ENCODE measurements at places on chromosomes 5 and 9.

- DNase-seq: no peak
Measured at GRCh38 chr9:111298731-111299598, 31.1 kb downstream of the OR2K2 start.

DNA sequence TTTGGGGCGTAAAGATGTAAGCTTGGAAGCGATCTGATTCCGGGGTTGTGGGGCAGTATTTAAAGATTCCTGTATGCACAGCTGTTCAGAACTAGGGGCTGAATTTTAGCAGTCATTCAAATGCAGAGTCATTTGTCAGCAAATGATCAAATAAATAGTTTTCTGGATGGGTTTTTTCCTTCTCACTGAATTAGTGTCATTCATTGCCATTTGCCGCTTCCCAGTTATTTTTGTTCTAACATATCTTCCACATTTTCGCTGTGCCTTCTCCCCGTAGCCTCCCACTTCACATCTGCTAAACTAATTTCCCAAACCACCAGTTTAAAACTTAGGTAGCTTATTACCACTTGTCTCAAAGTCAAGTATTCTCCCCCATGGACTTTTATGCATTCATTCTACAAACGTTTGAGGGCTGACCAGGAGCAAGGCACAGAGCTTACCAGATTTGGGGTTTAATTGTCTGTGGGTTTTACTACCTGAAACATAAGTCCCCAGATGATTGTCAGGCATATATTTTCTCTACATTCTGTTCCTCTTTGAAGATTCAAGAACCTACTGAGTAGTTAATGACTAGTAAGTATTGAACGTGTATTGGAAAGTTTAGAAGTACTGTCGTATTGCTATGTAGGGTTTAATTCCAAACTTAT lies 41.3 kb upstream of the CKMT2 start:
- no peak for DNase-seq

DNA sequence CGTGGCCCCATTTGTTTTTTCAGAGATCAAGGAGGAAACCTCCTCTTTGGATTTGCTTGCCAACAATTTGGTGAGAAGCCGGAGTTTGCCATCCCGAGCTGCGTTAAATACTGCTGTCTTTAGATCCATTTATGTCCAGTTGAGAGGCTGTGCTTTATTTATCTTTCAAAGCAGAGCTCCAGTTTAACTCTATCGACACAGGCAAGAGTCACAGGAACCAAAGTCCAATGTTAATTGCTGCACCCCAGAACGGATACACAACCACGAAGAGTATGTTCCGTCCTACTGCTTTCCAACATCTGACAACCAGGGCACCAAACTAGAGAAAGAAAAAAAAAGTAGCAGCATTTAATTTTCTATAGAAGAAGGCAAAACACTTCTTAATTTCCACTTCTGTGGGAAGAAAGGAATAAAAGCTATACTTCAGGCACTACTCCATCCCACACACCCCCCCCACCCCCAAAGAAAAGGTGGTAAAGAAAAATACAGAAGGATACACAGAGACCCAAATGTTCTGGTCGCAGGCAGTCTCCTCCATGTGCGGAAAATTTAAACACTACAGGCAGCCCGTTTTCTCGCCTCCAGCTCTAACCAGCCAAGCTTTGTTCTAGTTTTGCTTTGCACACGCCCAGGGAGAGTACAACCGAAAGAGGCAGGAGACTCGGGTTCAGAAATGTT lies 1.1 kb downstream of the FEM1C start:
- DNase-seq: no peak

DNA sequence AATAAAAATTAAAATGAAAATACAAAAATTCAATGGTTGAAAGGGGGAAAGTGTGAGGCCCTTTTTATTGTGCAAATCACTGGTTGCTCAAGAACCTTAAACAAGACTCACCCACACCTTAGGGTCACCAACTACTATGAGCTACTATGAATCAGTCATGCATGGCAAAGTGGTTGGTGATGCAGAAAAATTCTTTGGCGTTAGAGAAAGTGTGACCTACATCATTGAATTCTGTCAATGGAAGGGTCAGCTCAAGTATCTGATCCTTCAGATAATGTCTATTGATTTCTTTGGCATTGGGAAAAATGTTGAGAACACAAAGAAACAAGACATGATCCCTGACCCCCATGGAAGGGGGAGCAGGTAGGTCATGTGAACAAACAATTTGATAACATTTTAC lies 149.7 kb upstream of the ADCY2 start:
- DNase-seq: no peak

DNA sequence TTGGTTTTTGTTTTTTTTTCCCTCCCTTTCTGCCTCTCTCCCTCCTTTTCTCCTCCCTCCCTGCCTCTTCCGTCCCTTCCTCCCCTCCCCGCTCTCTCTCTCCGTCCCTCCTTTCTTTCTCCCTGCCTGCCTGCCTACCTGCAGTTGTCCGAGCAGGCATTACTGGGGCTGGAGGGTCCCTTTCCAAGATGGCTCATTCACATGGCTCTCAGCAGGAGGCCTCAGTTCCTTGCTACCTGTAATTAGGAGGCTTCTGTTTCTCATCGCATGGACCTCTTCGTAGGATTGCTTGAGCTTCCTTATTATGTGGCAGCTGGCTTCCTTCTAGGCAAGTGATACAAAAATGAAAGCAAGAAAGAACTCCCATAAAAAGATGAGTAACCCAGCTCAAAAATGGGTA lies 8.0 kb downstream of the RGS3 start:
- peak; percentile 16 for DNase-seq

DNA sequence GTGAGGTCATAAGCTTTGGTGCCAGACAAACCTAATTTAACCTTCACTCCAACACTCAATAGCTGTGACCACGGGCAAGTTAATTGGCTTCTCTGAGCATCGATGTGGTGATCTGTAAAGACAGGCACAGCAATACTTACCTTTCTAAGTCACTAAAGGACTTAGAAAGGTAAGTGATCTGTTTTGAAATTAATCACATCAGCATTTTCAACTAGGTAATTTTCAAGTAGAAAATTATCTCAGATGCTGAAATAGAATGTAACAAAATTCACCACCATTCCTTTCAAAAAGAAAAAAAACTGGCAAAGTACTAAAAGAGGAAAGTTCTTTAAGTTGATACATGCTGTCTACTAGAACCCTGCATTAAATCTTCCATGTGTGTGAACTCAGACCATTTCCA lies 354.5 kb downstream of the ICE1 start:
- DNase-seq: no peak

GRCh38 chr5:73267766-73268435 lies 94.9 kb downstream of the TMEM174 start:
- DNase-seq: no peak

GRCh38 chr5:38782180-38782835 lies 63.5 kb upstream of the OSMR start:
- DNase-seq: no peak

DNA sequence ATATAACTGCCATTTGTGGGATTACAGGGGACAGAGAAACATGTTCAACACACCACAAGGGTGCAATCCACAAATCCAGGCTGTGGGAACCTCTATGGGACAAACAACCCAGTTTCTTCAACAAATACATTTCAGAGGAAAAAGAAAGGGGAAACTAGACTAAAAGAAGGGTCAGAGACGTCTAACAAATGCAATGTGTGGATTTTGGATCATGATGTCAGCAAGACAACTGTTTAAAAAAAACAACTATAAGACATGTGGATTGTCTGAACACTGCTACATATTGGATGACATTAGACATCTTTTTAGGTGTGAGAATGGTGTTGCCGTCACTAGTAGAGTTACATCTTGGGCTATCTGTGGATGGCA lies 3.9 kb upstream of the RALGDS start:
- no peak for DNase-seq

DNA sequence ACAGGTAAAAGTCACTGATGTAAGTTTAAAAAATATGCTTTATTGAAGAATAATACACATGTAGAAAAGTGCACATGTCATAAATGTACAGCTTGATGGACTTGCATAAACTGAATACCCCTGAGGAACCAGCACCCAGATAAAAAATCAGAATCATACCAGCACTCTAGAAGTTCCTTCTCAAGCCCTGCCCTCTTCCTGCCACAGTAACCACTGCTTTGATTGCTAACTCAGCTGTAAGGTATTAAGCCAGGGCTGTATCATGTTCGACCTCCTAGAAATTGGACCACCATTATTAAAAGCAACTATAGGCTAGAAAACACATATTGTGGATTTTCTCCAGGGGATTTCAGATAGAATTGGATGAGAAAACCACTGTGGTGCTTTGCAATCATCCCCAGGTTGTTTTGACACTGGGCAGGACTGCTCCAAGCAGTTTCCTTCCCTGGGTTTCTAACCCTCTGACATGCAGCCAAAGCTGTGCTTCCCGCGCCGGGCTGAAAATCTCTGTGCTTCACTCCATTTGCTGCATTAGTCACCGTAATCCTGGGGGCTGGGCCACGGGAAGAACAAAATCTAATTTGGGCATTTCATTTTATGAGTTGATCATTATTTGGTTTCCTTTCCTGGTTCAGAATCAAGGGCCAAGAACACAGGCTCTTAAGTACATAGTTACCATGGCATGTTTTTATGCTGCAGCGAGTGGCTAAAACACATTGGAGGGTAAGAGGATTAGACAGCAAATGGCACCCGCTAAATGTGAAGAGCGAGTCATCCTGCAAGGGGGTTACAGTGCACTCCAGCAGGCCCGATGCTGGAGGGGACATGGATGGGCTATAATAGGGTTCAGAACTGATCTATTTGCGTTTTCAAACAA lies 139.4 kb upstream of the IL12B start:
- DNase-seq: no peak

DNA sequence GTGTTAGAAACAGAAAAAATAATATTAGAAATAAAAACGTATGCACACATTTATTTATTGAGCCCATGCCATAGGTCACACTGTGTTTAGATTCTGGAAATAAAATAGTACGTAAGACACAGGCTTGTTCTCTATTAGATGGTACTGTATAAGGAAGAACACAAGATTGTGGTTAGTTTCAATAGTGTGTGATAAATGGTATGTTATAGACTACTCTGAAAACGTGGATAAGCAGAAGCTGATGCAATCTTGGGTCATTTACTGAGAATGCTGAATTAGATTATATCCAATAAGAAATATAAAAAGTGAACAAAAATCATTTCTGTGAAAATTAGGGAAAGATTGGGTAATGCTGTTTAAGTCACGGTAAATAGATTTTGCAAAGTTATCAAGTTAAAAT lies 1456.4 kb upstream of the ACO1 start:
- DNase-seq: no peak

- DNase-seq: no peak
Measured at GRCh38 chr9:82764061-82764668, 298.8 kb downstream of the RASEF start.

GRCh38 chr5:120394259-120394658 lies 69.8 kb upstream of the PRR16 start:
- DNase-seq: no peak

DNA sequence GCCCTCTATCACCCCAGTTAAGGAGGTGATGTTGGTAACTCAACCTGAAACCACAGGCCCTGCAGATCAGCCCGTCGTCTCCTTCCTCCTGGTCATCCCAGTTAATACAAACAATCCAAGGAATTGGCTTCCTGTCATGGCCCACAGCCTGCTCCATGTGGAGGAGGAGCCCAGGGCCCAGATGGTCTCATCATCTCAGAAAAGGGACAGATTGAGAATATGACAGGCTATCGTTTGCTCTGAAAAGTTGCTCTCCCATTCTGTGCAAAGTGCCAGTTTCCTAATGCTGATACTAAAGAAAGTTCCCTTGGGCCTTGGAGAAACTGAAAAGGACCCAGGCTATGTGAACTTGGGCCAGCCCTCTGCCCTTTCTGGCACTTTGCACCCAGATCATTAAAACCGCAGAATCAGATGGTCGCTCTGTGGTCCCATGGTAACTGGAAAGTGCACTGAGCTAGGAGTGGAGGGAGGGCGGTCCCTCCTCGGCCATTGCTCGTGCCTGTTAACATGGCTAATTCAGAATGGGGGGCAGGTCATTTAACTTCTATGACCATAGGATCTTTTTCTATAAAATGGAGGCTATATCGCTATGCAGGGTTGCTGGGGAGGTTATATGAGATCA lies 675 bp upstream of the SPAAR start:
- DNase-seq: peak; percentile 73

GRCh38 chr5:179732918-179733771 lies 523 bp downstream of the MAML1 start:
- DNase-seq: peak; percentile 76

DNA sequence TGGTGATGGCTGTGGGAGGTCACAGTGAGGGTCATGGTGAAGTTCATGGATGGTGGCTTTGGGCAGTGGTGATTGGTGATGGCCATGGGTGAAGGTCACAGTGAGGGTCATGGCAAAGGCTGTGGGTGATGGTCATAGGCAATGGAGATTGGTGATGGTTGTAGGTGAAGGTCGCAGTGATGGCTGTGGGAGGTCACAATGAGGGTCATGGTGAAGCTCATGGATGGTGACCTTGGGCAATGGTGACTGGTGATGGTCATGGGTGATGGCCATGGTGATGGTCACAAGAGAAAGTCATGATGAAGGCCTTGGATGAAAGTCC lies 115.6 kb upstream of the IRX4 start:
- DNase-seq: no peak

DNA sequence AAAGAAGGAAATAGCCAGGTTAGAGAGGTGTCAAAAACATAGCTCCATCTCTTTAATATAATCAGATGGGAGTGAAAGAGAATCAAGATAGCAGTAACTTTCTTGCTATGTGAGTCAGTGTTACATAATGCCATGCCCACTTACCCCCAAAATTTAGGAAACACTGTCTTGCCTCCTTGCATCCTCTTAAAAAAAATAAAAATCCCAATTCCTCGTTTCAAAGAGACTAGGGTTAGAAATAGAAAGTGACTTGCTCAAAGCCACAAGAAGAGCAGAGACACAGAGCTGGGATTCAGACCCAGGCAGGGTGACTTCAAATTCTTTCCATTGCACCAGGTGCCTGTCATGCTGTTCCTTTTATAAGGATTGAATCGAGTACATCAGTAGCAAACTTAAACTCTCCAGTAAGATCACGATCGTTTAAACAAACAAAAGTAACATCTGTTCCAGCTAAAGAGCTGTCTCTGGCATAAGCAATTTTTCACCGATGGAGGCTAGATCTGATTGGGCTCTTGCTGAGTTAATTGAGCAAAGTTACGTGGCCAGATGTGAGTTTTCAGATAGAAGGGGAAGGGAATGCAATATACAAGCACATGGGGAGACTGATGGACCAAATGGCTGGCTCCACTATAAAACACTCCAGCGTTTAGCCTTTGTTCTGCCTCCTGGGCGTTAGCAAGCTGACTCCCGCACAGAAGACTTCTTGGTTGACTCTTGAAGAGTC lies 176.9 kb downstream of the PALM2AKAP2 start:
- no peak for DNase-seq

- DNase-seq: no peak
Measured at GRCh38 chr5:123170061-123170460, 81.0 kb downstream of the PRDM6 start.

- no peak for DNase-seq
Measured at GRCh38 chr9:117723986-117724625, 19.9 kb downstream of the TLR4 start.

GRCh38 chr9:72322678-72323077 lies 42.3 kb downstream of the ZFAND5 start:
- no peak for DNase-seq

- DNase-seq: no peak
Measured at GRCh38 chr5:36694351-36694750, 87.9 kb downstream of the SLC1A3 start.

Measured in coronary artery (tissue), 2 donors.